Ascending aorta (tissue), 2 donors: ENCODE measurements at places on chromosomes 13 and 19. TPM values are rescaled to one million over a fixed set of nuclear protein-coding genes. Genes with fewer than 3 reads are reported as not detected.

SPTBN4 gene
- total RNA-seq = 0.43 TPM

DNA sequence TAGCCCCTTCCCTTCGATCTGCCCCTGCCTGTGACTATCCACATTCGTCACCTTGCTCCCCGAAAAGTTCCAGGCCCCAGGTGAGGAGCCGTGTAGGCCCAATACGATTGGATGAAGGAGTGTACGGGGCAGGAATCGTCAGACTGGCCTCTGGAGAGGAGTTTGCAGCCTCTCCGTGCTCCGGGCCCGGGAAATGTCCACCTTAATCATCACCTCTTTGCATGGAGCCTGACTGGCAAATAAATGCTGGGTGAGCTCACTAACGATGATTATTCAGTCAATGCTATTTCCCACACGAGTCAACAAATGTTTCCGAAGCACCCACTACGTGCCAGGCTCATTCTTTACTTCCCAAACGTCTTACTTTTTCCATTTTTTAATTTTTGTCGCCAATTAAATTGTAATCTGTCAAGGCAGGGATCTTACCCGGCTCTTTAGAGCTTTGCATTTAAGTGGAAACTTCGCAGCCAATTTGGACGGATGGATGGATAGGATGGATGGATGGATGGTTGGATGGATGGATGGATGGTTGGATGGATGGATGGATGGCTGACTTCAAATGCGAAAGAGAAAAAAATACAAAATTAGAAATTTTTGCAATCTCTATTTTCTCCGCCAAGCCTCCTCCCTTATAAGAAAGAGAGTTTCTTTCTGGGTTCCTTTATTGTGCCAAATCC, 45.8 kb downstream of the TGDS start:
- peak overlapping the region; percentile 99 for H3K27ac ChIP-seq
- no peaks in the 10 kb centered on the region for H3K36me3 ChIP-seq
- peak overlapping the region; percentile 84 for H3K4me3 ChIP-seq

- no peaks in the 10 kb centered on the region for H3K27me3 ChIP-seq
- H3K4me3 ChIP-seq = no peak overlapping the region
- no peak for DNase-seq
- peaks cover 4% of the 10 kb centered on the region for H3K36me3 ChIP-seq
Measured at GRCh38 chr13:113813749-113814434, 50.0 kb downstream of the GAS6 start.

DNA sequence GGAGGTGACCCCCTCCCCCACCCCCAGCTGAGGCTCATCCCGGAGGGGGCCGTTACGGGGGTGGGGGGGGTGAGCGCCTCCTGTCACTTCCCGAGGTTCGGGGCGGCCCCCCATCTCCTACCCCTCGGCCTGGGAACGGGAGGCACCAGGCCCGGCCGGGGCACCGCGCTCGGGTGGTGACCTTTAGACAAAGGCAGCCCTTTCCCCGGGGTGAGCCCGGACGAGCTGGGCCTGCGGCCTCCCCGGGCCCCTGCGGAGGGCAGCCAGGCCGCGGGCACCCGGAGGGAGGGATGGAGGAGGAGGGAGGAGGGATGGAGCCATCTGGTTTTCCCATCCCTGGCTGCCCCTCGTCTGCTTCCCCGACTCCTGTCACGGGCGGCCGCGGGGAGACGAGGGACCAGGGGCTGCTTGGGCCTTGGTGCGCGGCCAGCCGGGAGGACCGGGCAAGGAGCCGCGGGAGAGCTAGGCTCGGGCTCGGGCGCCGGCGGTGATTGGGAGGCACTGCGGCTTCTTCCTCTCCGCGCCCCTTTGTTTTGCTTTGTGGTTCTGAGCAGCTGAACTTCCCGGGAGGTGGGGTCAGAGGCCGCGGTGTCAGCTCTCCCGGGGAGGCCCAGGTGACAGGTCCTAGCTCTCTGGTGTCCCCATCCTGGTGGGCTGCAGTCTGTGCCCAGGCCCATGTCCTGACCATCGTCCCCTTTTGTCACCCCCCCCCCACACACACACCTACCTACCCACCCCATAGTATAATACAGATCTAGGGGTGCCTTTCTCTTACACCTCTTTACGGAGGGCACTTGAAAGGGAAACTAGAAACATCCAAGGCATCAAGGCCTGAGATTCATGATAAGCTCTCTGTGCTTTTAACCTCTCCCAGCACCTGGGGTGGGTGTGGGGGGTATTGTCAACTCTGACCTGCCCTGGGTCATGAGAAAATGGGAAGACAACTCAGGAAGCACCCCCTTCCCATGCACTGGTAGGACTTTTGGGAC, 1.3 kb downstream of the BICRA start:
- peak overlapping the region; percentile 97 for H3K4me3 ChIP-seq
- peaks cover 10% of the 10 kb centered on the region for H3K4me1 ChIP-seq
- peak overlapping the region; percentile 94 for H3K27ac ChIP-seq
- no peaks in the 10 kb centered on the region for H3K27me3 ChIP-seq
- H3K36me3 ChIP-seq = no peaks in the 10 kb centered on the region
- peak; percentile 74 for DNase-seq

SH2D3A gene
- total RNA-seq = not detected

CD33 gene
- total RNA-seq = 1.3 TPM

ELSPBP1 gene
- not detected for total RNA-seq

DNA sequence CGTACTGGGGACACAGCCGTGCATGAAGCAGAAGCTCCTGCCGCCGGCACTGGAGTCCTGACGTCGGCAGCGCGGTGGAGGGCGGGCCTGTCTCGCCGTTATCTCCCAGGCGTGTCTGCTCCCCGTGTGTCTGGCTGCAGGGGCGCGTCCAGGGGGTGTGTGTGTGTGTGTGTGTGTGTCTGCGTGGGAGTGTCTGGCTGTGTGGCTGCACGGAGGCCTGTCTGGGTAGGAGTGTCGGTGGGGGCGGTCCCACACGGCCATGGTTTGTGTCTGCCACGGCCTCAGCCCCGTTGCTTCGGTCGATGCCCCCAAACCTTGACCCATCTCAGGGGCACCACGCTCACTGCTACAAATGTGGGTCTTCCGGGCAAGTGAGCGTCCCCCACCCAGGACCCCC, 18.3 kb downstream of the ARID3A start:
- no peaks in the 10 kb centered on the region for H3K27me3 ChIP-seq
- DNase-seq = no peak
- H3K27ac ChIP-seq = no peak overlapping the region
- H3K4me3 ChIP-seq = no peak overlapping the region
- no peaks in the 10 kb centered on the region for H3K36me3 ChIP-seq

GRCh38 chr19:42532891-42533290, 4.6 kb upstream of the CEACAM1 start:
- H3K4me1 ChIP-seq = no peaks in the 10 kb centered on the region
- no peaks in the 10 kb centered on the region for H3K36me3 ChIP-seq
- DNase-seq = no peak
- H3K27me3 ChIP-seq = no peaks in the 10 kb centered on the region
- H3K27ac ChIP-seq = no peak overlapping the region

GRCh38 chr19:30539981-30540380, 167.8 kb downstream of the ZNF536 start:
- no peak overlapping the region for H3K27ac ChIP-seq
- H3K36me3 ChIP-seq = no peaks in the 10 kb centered on the region
- no peak for DNase-seq
- no peaks in the 10 kb centered on the region for H3K4me1 ChIP-seq
- H3K27me3 ChIP-seq = no peaks in the 10 kb centered on the region

DNA sequence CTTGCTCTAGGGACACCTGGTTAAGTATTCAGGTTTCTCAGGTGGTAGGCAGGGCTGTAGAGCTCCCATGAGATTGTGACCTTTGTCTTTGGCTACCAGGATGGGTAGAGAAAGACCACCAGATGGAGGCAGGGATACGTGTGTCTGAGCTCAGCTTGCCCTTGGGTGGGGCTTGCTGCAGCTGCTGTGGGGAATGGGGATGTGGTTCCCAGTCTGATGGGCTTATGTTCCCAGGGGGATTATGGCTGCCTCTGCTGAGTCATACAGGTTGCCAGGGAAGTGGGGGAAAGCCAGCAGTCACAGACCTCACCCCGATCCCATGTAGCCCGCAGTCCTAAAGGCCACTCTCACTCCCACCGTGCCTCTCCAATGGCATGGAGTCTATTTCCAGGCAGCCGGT, 659.9 kb upstream of the KLF12 start:
- no peak overlapping the region for H3K27ac ChIP-seq
- DNase-seq = no peak
- no peaks in the 10 kb centered on the region for H3K4me1 ChIP-seq
- H3K27me3 ChIP-seq = no peaks in the 10 kb centered on the region

PTGIR gene
- total RNA-seq = 120 TPM
